Psoas muscle (tissue), 8 donors: ENCODE measurements at places on chromosomes 7 and 10. TPM values are rescaled to one million over a fixed set of nuclear protein-coding genes. Genes with fewer than 3 reads are reported as not detected.

DNA sequence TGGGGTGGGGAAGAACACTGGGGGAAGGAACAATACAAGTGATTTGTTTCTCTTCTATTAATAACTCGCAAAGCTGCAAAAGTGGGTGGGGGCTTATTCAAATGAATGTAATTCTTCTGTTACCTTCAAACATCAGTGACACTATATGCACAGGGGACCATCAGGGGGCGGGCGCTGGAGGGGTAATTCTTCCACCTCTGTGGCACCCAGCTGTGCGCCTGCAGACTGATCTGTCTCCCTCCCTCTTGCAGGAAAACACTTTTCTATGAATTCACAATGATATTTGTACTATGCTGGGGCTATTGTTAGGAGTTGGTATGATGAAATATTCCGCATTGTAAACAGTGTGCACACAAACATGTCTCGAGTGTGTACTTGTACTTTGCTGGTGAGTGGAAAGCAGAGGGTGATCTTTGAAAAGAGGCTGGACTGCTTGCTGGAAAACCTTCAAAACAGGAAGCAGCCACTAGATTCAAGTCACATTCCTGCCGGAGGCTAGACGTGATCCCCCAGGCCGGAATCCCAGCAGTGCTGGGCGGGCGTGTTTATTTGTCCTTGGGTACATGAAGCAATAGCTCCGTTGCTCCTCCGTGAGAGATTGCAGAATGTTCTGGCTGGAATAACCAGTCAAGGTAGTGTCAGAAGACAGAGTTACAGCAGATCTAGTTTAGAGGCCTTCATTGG, 15.8 kb upstream of the BNIP3 start:
- peak overlapping the region; percentile 83 for H3K27ac ChIP-seq
- no peaks in the 10 kb centered on the region for H3K36me3 ChIP-seq
- H3K4me1 ChIP-seq: peaks cover 20% of the 10 kb centered on the region

GRCh38 chr10:43419997-43420368, 11.0 kb upstream of the HNRNPF start:
- DNase-seq: no peak
- H3K4me3 ChIP-seq: peak overlapping the region; percentile 88
- H3K27me3 ChIP-seq: no peaks in the 10 kb centered on the region
- peak overlapping the region; percentile 98 for H3K27ac ChIP-seq
- peaks cover 8% of the 10 kb centered on the region for H3K4me1 ChIP-seq

DNA sequence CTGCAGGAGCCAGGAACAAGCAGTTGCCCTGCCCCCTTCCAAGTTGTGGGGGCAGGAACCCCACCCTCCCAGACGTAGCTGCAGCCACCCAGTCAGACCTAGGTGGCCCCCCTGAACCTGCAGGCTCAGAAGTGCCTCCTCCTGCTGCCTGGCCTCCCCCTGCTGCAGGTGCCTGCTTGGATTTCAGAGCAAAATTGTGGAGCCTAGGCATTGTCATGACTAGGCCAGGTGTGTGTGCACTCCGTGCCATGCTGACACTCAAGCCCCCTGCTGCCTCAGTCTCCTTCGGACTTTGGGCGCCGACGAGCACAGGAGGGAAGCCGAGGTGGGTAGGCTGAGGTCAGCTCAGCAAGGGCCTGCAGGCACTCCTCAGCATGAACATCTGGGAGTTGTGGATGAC, 733.9 kb upstream of the ZWINT start:
- H3K36me3 ChIP-seq: no peaks in the 10 kb centered on the region
- no peak overlapping the region for H3K27ac ChIP-seq
- H3K27me3 ChIP-seq: no peaks in the 10 kb centered on the region
- DNase-seq: no peak
- no peak overlapping the region for H3K4me3 ChIP-seq
- H3K4me1 ChIP-seq: no peaks in the 10 kb centered on the region

Gene SPDYE8
- polyA plus RNA-seq: not detected

- no peaks in the 10 kb centered on the region for H3K4me1 ChIP-seq
- H3K27me3 ChIP-seq: no peaks in the 10 kb centered on the region
- no peak overlapping the region for H3K27ac ChIP-seq
- DNase-seq: no peak
- H3K4me3 ChIP-seq: no peak overlapping the region
These were observed 164.9 kb downstream of the NSUN6 start for GRCh38 chr10:18486438-18486837.

DNA sequence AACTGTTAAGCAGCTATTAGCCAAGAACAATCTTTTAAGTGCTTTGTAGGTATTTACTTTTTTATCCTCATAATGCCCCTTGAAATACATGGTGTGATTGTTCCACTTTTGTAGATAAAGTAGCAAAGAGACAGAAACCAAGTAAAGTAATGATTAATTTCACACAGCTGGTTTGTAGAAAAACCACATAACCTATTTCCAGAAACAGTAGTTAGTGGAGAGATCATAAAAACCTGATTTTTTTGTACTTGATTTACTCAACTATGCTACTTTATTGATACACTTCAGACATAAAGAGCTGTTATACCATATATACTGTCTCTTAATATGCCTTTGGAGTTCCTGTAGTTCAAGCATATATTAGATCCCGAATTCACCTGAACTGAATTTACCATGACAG, 118.4 kb downstream of the SEMA3A start:
- no peak overlapping the region for H3K4me3 ChIP-seq
- no peak for DNase-seq
- H3K36me3 ChIP-seq: no peaks in the 10 kb centered on the region

- DNase-seq: no peak
- no peak overlapping the region for H3K27ac ChIP-seq
- no peak overlapping the region for H3K4me3 ChIP-seq
- no peaks in the 10 kb centered on the region for H3K4me1 ChIP-seq
- H3K27me3 ChIP-seq: no peaks in the 10 kb centered on the region
These were observed 122.1 kb upstream of the TCF7L2 start for GRCh38 chr10:112827951-112828350.

Gene CC2D2B
- 0.15 TPM for polyA plus RNA-seq

- H3K27me3 ChIP-seq: no peaks in the 10 kb centered on the region
- DNase-seq: no peak
- no peaks in the 10 kb centered on the region for H3K36me3 ChIP-seq
- peaks cover 24% of the 10 kb centered on the region for H3K4me1 ChIP-seq
- peak overlapping the region; percentile 24 for H3K27ac ChIP-seq
These were observed 149.2 kb downstream of the CACNA2D1 start for GRCh38 chr7:82294382-82294784.

DNA sequence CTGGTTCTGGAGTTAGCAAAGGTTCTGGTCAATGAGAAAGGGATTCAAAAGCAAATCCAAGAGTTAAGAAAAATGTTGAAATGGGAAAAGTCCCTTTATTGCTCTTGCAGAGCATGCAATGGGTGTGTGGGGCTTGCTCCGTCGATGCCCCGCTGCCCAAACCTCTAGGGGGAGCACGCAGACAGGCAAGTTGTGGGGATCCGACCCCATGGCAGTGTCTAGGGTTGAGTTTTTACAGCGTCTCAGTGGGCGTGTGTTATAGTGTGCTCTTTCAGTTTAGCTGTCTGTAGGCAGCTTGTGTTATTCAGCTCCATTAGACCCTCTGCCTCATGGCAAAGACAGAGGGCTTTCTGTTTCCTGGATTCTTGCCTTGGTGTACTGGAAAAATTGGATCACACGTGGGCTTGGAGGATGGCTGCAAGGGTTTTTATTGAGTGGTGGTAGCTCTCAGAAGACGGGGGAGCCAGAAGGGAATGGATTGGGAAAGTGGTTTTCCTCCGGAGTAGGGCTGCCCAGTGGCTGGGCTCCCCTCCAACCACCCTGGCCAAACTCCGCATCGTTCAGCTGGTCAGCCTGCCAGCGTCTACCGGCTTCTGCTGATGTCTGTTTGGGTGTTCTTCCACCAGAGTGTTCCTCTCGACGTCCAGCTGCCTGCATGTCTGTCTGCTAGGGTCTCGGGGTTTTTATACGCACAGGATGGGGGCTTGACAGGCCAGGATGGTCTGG, 102.3 kb upstream of the PLXDC2 start:
- no peaks in the 10 kb centered on the region for H3K27me3 ChIP-seq
- no peaks in the 10 kb centered on the region for H3K4me1 ChIP-seq
- peak; percentile 23 for DNase-seq
- H3K36me3 ChIP-seq: no peaks in the 10 kb centered on the region
- no peak overlapping the region for H3K27ac ChIP-seq

DNA sequence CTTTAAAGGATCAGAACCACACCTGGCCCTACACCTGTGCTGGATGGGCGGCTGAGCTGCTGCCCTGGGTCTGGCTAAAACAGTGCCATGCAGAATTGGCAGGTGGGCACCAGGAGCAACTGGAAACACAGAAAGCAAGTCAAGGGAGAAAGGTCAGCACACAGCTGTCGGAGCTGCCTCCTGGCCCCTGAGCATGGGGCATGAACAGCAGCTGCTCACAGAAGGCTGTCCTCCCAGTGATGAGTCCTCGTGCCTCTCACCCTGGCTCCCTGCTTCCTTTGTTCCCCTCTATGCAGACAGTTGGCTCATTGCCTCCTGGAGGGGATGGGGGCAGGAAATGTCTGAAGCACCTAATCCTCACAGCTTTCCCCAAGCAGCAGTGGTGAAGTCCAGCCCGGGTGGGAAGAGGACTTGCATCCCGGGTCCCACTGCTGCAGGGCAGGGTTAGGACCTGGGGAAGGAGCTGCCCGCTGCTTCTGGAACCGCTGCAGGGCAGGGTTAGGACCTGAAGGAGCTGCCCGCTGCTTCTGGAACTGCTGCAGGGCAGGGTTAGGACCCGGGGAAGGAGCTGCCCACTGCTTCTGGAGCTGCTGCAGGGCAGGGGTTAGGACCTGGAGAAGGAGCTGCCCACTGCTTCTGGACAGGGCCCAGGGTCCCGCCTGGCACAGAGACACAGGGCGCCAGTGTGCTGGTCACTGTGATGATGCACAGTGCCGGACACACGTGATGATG, 37.3 kb downstream of the VIPR2 start:
- no peaks in the 10 kb centered on the region for H3K36me3 ChIP-seq
- peak; percentile 41 for DNase-seq
- peaks cover 14% of the 10 kb centered on the region for H3K4me1 ChIP-seq

Gene RPEL1
- polyA plus RNA-seq: not detected
